ENCODE measurements at places on chromosomes 1 and 21. TPM values are rescaled to one million over a fixed set of nuclear protein-coding genes. Genes with fewer than 3 reads are reported as not detected.

The PRDM2 gene
- total RNA-seq, result 33.5 TPM

The HAO2 gene
- total RNA-seq, result 0.17 TPM

The TEKT2 gene
- total RNA-seq, result 0.75 TPM

The FAM151A gene
- total RNA-seq, result not detected

The POGZ gene
- 108 TPM for total RNA-seq

The BMP8B gene
- 1.8 TPM for total RNA-seq

The PHLDA3 gene
- total RNA-seq, result 39.4 TPM

The FAM72D gene
- total RNA-seq, result 0.52 TPM

The C4BPB gene
- total RNA-seq, result 4.1 TPM

The DCDC2B gene
- total RNA-seq, result not detected

The CHRNB2 gene
- total RNA-seq, result 0.17 TPM

The TSPEAR gene
- total RNA-seq, result 0.06 TPM

The EPHX1 gene
- 231 TPM for total RNA-seq

The HMCN1 gene
- total RNA-seq, result 3.7 TPM
